ENCODE measurements at places on chromosomes 13 and 19. TPM values are rescaled to one million over a fixed set of nuclear protein-coding genes. Genes with fewer than 3 reads are reported as not detected.

- no peak for DNase-seq
Measured at GRCh38 chr13:77868717-77869116, 49.9 kb downstream of the EDNRB start.

- DNase-seq, result no peak
Measured at GRCh38 chr13:76461999-76462398, 424.2 kb downstream of the KCTD12 start.

GRCh38 chr13:99969919-99970650, 1.5 kb downstream of the ZIC5 start:
- no peak for DNase-seq

DNA sequence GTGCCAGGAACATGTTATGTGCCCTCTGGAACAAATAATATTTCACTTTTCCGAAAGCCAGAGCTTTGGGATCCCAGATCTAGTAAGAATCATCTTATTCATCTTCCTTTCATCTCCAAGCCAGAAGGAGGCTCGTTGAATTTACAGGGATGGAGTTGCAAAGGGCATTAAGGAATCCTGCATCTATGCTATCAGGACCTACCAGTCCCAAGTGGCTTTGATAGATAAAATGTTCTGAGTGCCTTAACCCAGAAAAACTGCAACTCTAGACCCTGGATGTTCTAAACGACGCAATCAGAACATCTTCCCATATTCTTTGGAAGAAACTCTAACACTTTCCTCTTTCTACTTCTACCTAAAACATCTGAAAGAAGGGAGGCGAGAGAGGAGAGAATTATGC, 9.2 kb upstream of the EDDM13 start:
- DNase-seq, result no peak

DNA sequence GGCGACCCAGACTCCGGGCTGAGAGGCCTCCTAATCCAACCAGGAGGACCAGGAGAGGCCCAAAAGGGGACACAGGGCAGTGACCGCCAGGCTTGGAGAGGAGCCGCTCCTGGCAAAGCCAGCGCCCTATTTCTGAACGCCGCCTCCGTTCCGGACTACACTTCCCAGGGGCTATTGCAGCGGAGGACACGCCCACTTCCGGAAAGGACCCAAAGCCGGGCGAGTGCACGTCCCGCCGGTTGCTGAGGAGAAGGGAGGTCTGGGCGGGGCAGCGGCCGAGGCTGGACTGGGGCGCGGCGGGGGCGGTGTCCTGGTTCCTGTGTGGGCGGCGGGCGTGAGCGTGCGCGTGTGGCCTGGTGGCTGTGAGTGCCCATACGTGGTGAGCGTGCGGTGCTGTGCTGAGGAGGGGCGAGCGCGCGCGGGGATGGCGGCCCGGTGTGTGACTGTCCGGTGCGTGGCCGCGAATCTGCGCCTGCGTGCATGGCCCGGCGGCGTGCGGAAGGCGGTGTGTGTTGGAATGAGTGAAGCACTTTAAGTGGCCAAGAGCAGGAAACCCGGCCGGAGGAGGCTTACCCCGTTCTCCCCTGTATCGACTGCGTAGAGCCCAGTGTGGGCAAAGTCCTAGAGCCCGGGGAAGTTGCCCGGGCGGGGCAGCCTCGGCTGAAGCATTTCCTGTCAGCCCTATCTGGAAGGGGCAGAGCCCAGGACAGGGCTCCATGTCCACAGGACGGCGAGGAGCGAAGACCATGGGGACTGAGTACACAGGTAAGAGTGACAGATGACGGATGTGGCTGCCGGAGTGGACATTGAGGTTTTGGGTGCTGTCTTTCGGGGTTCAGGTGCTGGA, at the start of gene ZNF470:
TSS of gene ZNF470 (plus strand) at position 195 of the 847 bp plus-strand sequence. CDS start 2,844 bp downstream, outside the sequence.
- peak; percentile 89 for DNase-seq

- no peak for DNase-seq
Measured at GRCh38 chr19:48752496-48753365, at the start of gene FUT1. TSS of gene FUT1 (minus strand) at chr19:48752641. CDS start at chr19:48751281, 1,360 bp downstream.

GRCh38 chr19:6235031-6235951, 44.5 kb downstream of the MLLT1 start:
- DNase-seq, result no peak

DNA sequence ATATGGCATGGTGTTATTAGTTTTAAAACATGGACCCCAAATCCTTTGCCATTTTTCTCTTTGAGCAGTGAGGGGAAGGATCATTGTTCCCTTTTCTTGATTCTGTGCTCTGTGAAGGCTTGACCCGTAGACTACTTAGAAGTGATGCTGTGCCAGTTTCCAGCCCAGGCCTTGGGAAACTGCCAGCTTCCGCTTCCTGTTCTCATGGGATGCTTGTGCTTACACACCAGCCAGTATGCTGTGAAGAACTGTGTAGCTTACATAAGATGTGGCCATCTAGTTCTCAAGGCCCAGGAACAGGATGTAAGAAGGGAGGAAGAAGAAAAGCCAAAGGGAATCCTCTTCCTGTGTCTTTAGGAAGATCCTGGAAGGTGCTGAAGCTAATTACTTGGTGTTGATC, 180.9 kb downstream of the PCCA start:
- DNase-seq, result peak; percentile 13

- no peak for DNase-seq
Measured at GRCh38 chr19:47511128-47511517, 3.7 kb downstream of the NAPA start.

The SLC25A41 gene
- total RNA-seq, result not detected

The RNF225 gene
- total RNA-seq, result 0.39 TPM

The METTL21C gene
- not detected for total RNA-seq

The OR10H1 gene
- not detected for total RNA-seq

The IGFL1 gene
- not detected for total RNA-seq

The COMP gene
- total RNA-seq, result 6.9 TPM

Measured in HFFc6 (cell line).